ENCODE measurements at places on chromosomes 3 and 15.

DNA sequence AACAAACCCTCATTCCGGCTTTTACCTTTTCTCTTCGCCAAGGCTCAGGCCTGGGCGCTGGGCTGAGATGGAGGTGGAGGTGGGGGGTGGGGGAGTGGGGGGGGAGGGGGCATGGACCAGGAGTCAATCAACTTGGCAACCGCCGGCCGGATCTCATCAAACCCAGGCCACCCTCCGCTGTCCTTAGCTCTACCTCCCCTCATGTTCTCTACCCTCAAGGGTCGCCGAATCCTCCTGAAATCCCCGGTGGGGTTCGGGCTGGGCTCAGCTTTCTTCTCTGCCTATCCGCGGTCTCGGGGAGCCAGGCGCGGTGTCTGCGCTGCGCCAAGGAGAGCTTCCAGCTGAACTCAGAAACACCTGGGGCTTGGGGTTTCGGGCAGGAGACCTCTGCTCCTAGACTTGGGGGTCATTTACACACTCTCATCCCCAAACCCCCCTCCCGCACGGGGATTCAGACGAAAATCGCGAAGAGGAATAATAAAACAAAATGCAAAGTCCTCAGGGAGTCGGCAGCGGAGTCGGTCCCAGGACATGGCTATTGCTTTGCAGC lies 2.5 kb downstream of the ONECUT1 start:
- DNase-seq = no peak

DNA sequence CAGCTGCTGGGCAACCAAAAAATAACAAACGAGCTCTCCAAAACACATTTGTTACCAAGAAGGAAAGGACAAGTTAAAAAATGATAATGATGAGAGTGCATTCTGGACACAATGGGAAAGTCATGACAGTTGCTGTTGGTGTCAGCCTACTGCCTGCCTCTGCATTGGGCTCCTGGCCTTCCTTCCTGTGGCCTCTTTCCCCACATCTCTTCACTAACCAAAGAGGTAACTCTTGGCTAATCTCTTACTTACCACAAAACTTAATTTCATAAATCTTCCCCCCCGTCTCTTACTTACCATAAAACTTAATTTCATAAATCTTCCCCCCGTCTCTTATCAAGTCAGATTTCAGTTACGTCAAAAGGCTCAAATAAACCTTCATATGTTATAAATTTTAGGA lies 58.6 kb downstream of the AGTR1 start:
- DNase-seq = no peak

GRCh38 chr3:56819016-56819809 lies 17.5 kb upstream of the ARHGEF3 start:
- DNase-seq = no peak

- DNase-seq = no peak
These were observed 826 bp downstream of the LRRC58 start for GRCh38 chr3:120348065-120348990.

DNA sequence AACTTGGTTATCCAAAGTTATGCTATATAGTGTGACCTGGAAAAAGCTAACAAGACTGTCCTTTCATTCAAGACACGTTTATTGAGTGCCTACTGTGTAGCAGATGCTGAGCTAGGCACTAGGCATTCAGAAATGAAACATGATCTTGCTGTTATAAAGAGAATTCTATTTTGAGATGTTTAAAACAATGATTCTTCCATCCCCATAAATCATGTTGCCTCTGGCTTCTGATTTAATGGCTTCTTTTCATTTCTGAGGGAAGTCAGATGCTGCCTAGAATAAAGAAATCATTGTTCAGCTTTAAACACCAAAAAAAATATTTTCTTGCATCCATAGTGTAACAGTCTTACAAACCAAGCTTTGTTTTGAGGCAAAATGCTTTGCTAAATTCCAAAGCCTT lies 620.9 kb upstream of the UBE2E2 start:
- no peak for DNase-seq

DNA sequence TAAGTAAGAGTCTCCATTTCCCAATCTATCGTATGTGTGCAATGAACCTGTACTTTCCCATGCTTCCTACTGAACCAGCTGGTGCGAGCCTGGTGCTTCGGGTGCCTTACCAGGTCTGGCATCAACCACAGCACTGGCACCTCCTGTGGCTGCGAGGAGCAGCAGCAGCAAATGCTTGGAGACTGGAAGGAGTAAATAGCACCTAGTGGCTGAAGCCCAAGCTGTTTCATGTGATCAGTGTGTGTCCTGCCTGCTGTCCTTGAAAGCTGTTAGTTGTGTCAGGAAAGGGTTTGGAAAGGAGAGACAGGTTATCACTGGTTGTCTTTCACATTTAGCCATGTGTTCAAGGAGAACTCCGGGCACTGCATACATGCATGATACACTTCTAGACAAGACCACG lies 31.8 kb downstream of the PCOLCE2 start:
- DNase-seq = no peak

GRCh38 chr15:52876991-52877663 lies 87.0 kb upstream of the ONECUT1 start:
- no peak for DNase-seq
